ENCODE measurements at places on chromosomes 2 and 18.

- DNase-seq, result no peak
Observed at GRCh38 chr18:6248017-6248416, 166.7 kb downstream of the L3MBTL4 start.

DNA sequence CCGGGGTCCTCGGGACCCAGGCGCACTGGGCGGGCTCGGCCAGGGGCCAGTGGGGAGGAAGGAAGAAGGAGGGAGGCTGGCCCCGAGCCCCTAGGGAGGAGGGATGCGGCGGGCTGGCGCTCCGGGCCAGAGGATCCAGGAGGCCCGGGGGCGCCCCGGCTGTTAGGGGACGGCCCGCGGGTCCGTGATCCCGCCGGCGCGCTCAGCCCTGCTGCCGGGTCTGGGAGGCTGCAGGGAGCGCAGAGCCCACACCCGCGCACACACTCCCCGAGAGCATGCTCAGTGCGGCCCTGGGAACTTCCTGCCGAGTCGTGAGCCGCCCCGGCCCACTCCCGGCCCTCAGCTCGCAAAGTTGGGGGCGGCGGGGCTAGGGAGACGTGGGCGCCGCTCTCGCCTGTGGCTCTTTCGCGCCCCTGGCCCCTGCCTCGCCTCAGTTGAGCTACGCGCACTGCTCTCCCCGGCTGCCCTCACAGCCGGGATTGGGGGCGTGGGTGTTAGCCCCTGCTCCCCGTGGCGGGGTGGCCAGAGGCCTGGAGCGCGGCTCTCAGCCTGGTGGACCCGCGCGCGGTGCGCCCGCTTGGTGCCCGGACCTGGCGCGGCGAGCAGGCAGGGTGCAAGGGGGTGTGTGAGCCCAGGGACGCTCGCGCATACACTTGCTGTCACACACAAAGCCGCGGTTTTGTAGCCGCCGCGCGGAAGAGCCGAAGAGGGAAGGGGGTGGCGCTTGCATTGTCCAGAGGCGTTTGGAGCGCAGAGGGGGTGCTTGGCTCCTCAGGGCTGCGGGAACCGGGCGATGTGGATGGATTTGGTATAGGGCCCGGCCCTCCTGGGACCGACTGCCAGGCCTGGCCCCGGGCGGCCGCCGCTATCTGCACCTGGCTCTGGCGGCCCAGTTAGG lies 132.9 kb upstream of the MGAT5 start:
- peak; percentile 73 for DNase-seq

- DNase-seq, result no peak
Observed at GRCh38 chr2:180254872-180255271, 247.8 kb upstream of the CWC22 start.

GRCh38 chr18:49340446-49340845 lies 120.0 kb downstream of the DYM start:
- no peak for DNase-seq

GRCh38 chr18:7105268-7105667 lies 12.3 kb downstream of the LAMA1 start:
- DNase-seq, result no peak

DNA sequence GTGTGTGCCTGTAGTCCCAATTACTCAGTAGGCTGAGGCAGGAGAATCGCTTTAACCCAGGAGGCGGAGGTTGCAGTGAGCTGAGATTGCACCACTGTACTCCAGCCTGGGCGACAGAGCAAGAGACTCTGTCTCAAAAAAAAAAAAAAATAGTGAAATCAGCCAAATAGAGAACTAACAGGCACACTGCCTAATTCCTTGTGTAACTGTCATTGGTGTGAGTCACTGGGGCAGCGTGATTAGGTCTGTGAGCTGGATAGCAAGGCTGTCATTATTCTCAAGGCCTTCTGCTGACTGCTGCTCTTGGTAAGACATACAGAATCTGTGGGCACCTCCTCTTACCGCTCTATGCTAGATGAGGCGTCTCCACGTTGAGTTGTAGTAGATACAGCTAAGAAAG lies 270.3 kb downstream of the NEDD4L start:
- DNase-seq, result no peak

- DNase-seq, result no peak
Observed at GRCh38 chr18:34493099-34493544, 217.0 kb upstream of the DTNA start.

GRCh38 chr18:62717169-62717924 lies 2.0 kb downstream of the PHLPP1 start:
- DNase-seq, result no peak

Measured in ecto neural progenitor cell (in vitro differentiated cells).